ENCODE measurements at places on chromosomes 16 and 17. TPM values are rescaled to one million over a fixed set of nuclear protein-coding genes. Genes with fewer than 3 reads are reported as not detected.

DNA sequence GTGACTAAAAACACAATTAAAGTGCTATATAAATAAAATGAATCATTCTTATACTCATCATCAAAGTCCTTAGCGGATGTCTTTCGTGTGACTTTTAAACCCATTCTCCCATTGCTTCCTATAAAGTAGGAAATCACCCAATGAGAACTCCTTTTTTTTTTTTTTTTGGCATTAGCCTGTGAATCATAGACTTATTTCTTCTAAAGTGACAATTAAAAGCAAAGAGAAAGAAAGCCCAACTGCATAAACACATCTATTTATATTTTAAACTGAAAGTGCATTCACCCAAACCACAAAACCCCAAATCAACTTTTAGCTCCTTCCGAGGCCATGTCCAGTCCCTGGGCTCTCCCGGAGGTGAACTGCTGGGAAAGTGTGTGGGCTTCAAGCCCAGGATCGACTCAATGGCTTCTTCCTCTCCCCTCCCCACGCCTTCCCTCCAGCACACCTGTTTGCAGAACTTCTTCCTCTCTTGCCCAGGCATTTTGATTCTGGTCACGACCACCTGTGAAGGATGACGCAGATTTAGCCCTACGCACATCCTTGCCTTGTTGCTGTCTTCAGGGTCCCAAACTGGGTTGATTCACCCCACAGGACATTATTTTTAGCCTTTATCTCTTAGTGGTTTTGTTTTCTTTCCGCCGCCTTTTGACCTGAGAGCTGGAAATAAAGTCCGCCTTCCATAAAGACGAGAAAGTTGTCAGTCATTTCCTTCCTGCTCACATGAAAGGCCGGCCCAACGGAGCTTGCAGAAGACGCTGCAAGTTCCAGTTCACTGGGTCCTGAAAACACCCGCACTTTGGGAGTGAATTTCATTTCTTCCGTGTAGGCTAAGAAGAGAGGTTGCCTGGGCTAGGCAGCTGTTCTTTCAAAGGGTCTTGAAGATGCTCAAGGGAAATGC lies 166.8 kb downstream of the MAP2K6 start:
- no peaks in the 10 kb centered on the region for H3K27me3 ChIP-seq
- peaks cover 7% of the 10 kb centered on the region for H3K4me1 ChIP-seq
- H3K4me3 ChIP-seq = no peak overlapping the region
- no peak for DNase-seq
- H3K27ac ChIP-seq = no peak overlapping the region

DNA sequence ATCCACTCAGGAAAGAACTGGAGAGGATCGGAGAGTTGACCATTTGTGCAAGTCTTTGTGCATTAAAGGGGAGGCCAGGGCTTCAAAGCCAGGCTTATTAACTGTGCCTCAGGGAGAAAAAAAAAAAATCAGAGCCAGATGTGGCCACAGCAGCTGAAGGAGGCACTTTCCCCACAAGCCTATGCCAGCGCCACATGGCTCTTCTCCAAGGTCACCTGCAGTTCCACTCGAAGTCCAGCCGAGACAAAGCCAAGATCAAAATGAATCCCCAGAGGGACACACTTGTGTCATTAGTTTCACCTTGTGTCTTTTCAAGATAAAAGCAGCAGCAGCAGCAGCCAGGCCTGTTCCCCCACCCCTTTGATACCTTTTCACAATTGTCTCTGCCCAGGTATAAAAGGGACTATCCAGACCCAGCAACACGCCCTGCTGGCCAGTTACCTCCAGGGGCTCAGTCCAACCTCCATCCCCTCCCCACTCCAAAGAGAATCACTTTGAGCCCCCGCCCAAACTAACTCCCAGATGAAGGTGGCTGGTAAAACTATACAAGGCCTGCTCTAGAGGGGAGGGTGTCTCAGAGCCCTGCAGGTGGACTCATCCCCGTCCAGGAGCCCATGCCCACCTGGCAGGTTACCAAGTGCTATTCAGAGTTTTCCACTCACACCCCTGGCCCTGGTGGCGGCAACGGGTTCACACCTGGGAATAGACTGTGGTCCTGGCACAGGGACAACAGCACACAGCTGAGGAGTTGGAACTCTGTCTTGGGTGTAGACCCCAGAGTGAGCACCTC lies 29.2 kb downstream of the AXIN2 start:
- no peaks in the 10 kb centered on the region for H3K27me3 ChIP-seq
- H3K36me3 ChIP-seq = no peaks in the 10 kb centered on the region
- DNase-seq = peak; percentile 31
- H3K4me3 ChIP-seq = no peak overlapping the region
- H3K4me1 ChIP-seq = peaks cover 24% of the 10 kb centered on the region

DNA sequence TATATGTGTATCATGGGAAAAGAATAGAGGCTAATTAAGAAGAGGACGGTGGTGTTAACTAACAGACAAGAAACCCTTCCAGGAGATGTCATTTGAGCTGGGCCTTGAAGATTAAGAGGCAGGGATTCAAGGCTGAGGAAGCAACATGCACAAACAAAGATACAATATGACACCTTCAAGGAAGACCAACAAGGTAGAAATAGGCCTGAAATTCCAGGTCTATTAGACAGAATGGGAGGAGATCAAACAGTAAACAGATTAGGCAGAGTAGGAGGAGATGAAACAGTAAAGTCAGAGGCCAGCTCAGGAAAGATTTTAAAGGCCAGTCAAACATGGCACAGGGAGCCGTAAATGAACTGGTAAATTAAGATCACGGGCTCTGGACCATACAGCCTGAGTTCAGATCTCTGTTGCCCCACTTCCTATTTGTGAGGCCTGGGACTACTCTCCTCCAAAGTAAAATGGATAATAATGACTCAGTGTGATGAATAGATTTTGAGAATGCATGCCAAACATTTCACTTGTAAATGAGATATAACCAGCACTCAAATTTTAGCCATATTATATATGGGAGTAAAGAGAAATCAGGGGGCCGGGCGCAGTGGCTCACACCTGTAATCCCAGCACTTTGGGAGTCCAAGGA lies 38.9 kb downstream of the USP31 start:
- no peaks in the 10 kb centered on the region for H3K4me1 ChIP-seq
- H3K27me3 ChIP-seq = no peaks in the 10 kb centered on the region
- no peaks in the 10 kb centered on the region for H3K36me3 ChIP-seq
- H3K4me3 ChIP-seq = no peak overlapping the region

GRCh38 chr16:50040018-50040417 lies 15.0 kb downstream of the CNEP1R1 start:
- no peak overlapping the region for H3K4me3 ChIP-seq
- no peak overlapping the region for H3K27ac ChIP-seq
- DNase-seq = no peak

GRCh38 chr16:68291227-68291626 lies 19.5 kb downstream of the SLC7A6OS start:
- no peak for DNase-seq
- peaks cover 1% of the 10 kb centered on the region for H3K4me1 ChIP-seq
- H3K4me3 ChIP-seq = no peak overlapping the region
- H3K36me3 ChIP-seq = no peaks in the 10 kb centered on the region
- no peaks in the 10 kb centered on the region for H3K27me3 ChIP-seq

GRCh38 chr17:42568341-42569111 lies 1.6 kb downstream of the MLX start:
- no peaks in the 10 kb centered on the region for H3K36me3 ChIP-seq
- H3K4me1 ChIP-seq = peaks cover 8% of the 10 kb centered on the region
- no peak overlapping the region for H3K4me3 ChIP-seq
- H3K27ac ChIP-seq = no peak overlapping the region

- H3K27me3 ChIP-seq = no peaks in the 10 kb centered on the region
- no peak overlapping the region for H3K27ac ChIP-seq
- H3K4me1 ChIP-seq = peaks cover 7% of the 10 kb centered on the region
- peak; percentile 66 for DNase-seq
- H3K36me3 ChIP-seq = no peaks in the 10 kb centered on the region
Measured at GRCh38 chr17:29577385-29578211, 9.1 kb downstream of the TP53I13 start.

GRCh38 chr17:16980813-16981731 lies 9.2 kb upstream of the TNFRSF13B start:
- H3K27ac ChIP-seq = no peak overlapping the region
- H3K4me3 ChIP-seq = no peak overlapping the region
- no peak for DNase-seq
- H3K27me3 ChIP-seq = no peaks in the 10 kb centered on the region
- H3K36me3 ChIP-seq = no peaks in the 10 kb centered on the region

GRCh38 chr17:57892820-57893595 lies 43.2 kb upstream of the MRPS23 start:
- DNase-seq = peak; percentile 84
- no peaks in the 10 kb centered on the region for H3K36me3 ChIP-seq
- H3K27me3 ChIP-seq = no peaks in the 10 kb centered on the region

DNA sequence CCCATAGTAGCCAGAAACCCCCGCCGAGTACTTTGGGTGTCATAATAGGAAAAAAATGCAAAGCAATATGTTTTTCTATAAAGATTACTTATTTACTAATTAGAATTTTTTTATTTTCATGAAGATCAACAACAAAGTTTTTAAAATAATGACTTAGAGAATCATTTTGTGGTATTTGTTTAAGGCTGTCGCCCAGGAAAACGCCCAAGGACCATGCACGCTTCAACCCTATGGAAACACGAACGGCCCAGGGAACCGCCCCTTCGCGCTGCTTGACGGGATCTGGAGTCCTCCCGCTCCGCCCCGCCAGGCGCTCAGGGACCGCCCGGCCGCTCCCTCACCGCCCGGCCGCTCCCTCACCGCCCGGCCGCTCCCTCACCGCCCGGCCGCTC lies 408 bp upstream of the KPNA2 start:
- H3K27ac ChIP-seq = no peak overlapping the region
- peak overlapping the region; percentile 36 for H3K4me3 ChIP-seq
- DNase-seq = peak; percentile 90

DNA sequence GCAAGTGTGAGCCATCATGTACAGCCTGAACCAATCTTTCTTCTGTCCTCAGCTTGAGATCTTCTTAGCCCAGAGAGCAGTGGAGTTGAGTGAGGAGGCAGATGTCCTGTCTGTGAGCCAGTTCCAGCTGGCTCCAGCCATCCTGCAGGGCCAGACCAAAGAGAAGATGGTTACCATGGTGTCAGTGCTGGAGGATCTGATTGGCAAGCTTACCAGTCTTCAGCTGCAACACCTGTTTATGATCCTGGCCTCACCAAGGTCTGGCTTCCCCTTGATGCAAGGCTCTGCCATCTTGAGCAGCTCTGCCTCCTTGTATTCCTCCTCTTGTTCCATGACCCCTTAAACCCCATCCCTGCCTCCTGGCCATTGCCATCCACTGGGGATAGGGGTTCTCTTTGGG lies 9.6 kb downstream of the CDK5RAP3 start:
- no peaks in the 10 kb centered on the region for H3K36me3 ChIP-seq
- no peak for DNase-seq
- no peaks in the 10 kb centered on the region for H3K27me3 ChIP-seq

The FOXF1 gene
- polyA plus RNA-seq = 0.70 TPM

The GHDC gene
- polyA plus RNA-seq = 9.2 TPM

The SBK1 gene
- 0.79 TPM for polyA plus RNA-seq

The ACAP1 gene
- polyA plus RNA-seq = 5.8 TPM

The GPRC5C gene
- polyA plus RNA-seq = 3.7 TPM

The TMEM220 gene
- polyA plus RNA-seq = 11.0 TPM

The ZMYND15 gene
- 0.33 TPM for polyA plus RNA-seq

The RTN4RL1 gene
- 0.30 TPM for polyA plus RNA-seq

The TMEM238L gene
- not detected for polyA plus RNA-seq
